Stimulated activated CD4-positive, alpha-beta T cell treated with anti-CD3 and anti-CD28 coated beads, Interleukin-15, amount 100 ng/mL, for 48 hours (primary cell): ENCODE measurements at places on chromosomes 2 and 18.

DNA sequence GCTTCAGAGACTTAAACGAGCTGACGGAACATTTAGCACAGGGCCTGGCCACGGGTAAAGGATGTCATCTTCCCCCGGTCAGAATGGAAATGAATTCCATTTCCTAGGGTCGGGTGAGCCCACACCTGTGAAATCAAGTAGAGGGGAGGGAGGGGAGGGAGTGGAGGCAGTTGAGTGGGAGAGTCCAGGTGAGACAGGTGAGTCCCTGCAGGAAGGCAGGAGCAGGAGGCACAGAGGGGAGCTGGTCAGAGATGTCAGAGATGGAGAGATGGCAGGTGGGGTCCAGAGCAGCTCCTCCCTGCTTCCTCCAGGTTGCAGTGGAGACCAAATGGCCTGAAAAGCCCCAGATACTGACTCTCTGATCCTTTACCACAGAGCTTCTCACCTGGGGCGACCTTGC is 55.2 kb downstream of the SH3BP4 start:
- no peak for DNase-seq

DNA sequence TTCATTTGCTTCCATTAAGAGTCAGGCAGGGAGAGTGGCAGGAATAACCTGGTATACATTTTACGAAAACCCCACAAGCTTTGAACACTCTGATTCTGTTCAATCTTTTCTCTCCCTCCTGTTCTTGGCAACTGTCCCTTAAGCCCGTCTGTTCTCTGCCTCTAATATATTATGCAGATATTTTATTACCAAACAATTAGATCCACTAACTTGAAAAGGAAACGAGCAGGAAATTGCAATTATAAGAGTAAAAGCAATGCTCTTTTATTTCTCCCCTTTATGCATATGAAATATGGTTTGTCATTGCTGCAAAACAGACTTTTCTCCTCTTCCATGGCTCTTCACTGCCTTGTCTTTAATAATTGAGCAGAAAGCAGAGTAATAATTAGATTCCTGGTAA is 149.1 kb upstream of the CELF4 start:
- no peak for DNase-seq

DNA sequence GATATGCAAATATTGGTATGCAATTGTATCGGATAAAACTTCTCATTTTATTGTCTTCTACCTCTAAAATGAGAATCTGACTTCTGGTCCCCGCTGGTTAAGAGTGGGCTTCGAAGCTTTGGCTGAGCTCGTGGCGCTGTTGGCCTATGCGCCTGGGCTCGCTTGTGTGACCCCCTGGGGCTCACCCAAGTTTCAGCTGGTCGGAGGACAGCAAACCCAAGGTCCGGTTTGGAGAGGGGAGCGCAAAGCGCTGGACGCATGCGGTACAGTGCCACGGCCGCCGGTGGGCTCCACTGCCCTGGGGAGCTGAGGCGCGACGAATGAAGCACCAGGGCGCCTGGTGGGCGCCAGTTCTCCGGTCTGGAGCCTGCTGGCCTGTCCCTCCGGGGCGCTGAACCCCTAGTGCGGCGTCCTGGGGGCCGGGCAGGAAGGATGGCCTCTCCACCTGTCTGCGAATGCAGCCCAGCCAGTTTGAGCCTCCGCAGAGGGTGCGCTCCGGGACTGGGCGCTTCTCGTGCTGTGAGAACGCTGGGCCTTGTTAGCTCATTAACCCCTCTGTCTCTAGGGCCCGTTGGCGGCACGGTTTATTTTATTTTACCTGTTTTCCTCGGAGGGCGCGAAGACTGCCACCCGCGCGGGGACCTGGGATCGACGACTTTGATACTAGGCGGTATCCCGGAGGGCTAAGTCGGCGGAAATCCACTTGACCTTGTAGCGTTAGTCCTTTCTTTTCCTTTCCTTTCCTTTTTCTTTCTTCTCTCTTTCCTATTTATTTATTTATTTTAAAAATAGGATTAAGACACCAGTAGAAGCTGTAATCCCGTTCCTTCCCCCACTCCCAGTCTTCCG is 10.4 kb downstream of the MEIS1 start:
- DNase-seq, result no peak

GRCh38 chr18:44938720-44939665 is 258.3 kb downstream of the SETBP1 start:
- no peak for DNase-seq

DNA sequence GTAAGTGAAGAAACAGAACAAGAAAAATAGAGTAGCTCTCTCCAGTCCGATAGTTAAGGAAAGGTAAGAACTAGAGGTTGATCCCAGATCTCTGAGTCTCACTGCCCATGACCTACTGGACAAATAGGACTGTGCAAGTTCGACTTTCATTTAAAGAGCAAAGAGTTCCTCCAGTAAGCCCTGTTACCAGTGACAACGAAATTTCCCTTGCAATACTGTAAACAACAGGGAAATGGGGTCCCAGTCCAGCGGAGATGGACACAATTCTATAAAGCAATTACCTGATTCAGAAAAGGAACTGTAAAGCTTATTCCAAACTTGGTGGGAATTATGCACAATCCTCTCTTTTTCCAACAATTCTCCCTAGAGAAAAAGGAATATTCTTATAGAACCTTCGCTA is 65.9 kb downstream of the XDH start:
- no peak for DNase-seq
